ENCODE measurements at places on chromosomes 1 and 21. TPM values are rescaled to one million over a fixed set of nuclear protein-coding genes. Genes with fewer than 3 reads are reported as not detected.

DNA sequence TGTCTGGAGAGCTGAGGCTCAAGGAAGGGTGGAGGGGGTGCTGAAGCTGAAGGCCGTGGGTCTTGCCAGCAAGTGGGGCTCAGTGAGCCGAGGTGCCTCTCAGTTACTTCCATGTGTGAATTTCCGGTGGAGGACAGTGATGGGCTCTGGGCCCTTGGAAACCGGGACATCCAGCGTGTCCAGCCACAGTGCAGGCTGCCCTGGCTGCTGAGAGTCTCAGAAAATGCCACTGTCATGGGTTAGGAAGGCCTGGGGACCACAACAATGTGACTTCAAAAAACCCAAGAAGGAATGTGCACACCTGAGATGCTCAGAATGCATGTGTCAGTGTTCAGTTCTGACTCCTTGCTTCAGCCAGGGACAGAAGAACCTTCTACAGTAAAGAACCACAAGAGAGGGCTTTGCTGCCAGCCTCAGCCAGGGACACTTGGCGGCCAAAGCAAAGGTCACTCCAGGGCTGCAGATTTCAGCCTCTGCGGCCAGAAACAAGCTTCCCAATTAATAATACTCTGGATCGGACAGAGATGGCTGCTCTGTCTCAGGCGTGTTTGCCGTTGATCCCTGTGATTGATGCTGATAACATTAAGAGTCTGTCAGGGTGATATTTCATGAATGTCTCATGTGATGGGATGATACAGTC, 12.6 kb upstream of the LAMTOR5 start:
- no peak for DNase-seq
- no peaks in the 10 kb centered on the region for H3K36me3 ChIP-seq
- no peaks in the 10 kb centered on the region for H3K27me3 ChIP-seq
- no peak overlapping the region for H3K27ac ChIP-seq
- H3K4me3 ChIP-seq: no peak overlapping the region

- no peak overlapping the region for H3K4me3 ChIP-seq
- no peak overlapping the region for H3K27ac ChIP-seq
- H3K4me1 ChIP-seq: peaks cover 4% of the 10 kb centered on the region
- H3K27me3 ChIP-seq: no peaks in the 10 kb centered on the region
- DNase-seq: no peak
These were observed 2.8 kb downstream of the PLA2G5 start for GRCh38 chr1:20072771-20073170.

DNA sequence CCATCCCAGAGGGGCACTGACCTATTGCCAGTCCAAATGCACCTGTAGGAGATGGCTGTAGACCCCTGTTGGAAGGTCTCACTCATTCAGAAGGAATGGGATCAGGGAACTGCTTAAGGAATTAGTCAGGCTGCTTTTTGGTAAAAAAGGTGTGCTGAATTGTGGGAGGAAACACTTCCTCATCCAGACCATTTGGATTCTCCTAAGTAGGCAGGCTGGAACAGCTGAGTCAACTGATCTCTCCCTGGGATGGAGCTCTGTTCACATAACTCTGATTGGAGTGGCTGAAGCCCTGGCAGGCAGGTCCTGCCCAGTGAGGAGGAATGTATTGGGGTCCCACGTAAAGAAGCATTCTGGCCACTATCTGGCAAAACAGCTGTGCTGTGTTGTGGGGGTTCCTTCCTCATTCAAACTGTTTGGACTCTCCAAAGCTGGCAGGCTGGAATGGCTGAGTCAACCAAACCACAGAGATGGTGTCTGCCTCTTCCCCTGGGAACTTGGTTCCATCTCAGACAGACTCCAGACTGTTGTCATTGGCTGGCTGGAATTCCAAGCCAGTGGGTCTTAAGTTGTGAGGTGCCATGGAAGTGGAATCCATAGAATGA, 70.7 kb upstream of the PDC start:
- H3K4me3 ChIP-seq: no peak overlapping the region
- no peaks in the 10 kb centered on the region for H3K4me1 ChIP-seq
- no peak for DNase-seq
- no peaks in the 10 kb centered on the region for H3K36me3 ChIP-seq
- no peak overlapping the region for H3K27ac ChIP-seq

DNA sequence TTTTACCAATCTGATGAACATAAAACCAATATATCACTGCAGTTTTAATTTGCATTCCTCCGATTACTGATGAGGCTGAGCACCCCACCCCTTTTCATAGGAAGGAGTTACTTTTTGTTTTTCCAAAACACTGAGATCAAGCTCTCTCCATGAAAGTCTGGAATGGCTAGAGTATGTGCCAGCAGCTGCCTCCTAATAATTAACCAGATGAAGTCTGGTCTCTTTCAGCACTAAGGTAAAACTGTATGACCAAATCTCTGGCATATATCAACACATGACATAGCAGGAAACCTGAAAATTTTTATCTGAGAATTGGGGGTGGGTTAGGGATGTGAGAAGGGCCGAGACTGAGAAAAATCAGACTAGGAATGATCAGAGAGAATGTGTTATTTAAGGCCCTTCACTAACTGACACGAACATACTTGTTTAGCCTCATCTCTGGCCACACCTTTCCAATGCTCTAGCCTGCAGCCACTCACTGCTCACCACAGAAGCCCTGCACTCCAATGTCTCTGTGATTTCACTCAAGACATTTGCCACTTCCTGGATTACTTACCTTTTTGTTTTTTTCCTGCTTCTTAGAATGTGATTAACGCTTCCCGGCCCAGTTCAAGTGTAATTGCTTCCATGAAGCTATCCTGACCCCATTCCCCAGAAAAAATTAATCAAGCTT, 34.7 kb downstream of the WASF2 start:
- peaks cover 2% of the 10 kb centered on the region for H3K4me1 ChIP-seq
- H3K4me3 ChIP-seq: no peak overlapping the region
- no peaks in the 10 kb centered on the region for H3K36me3 ChIP-seq

- no peaks in the 10 kb centered on the region for H3K36me3 ChIP-seq
- no peak overlapping the region for H3K27ac ChIP-seq
- no peak for DNase-seq
These were observed 70.6 kb downstream of the TMEM53 start for GRCh38 chr1:44603718-44604117.

- peaks cover 17% of the 10 kb centered on the region for H3K4me1 ChIP-seq
- H3K4me3 ChIP-seq: no peak overlapping the region
- no peaks in the 10 kb centered on the region for H3K36me3 ChIP-seq
- no peak for DNase-seq
These were observed 17.7 kb downstream of the ETNK2 start for GRCh38 chr1:204134103-204134502.

- no peaks in the 10 kb centered on the region for H3K4me1 ChIP-seq
- no peak overlapping the region for H3K27ac ChIP-seq
- no peak overlapping the region for H3K4me3 ChIP-seq
These were observed 16.5 kb downstream of the CACNA1E start for GRCh38 chr1:181499825-181500224.

DNA sequence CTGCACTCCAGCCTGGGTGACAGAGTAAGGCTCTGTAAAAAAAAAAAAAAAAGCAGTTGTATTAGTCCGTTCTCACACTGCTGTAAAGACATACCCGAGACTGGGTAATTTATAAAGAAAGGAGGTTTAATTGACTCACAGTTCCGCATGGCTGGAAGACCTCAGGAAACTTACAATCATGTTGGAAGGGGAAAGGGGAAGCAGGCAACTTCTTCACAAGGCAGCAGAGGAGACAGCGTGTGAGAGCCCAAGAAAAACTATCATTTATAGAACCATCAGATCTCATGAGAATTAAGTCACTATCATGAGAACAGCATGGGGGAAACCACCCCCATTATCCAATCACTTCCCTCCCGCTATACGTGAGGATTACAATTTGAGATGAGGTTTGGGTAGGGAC, 151.7 kb upstream of the NR5A2 start:
- no peaks in the 10 kb centered on the region for H3K27me3 ChIP-seq
- no peak for DNase-seq
- no peak overlapping the region for H3K4me3 ChIP-seq
- no peaks in the 10 kb centered on the region for H3K36me3 ChIP-seq

DNA sequence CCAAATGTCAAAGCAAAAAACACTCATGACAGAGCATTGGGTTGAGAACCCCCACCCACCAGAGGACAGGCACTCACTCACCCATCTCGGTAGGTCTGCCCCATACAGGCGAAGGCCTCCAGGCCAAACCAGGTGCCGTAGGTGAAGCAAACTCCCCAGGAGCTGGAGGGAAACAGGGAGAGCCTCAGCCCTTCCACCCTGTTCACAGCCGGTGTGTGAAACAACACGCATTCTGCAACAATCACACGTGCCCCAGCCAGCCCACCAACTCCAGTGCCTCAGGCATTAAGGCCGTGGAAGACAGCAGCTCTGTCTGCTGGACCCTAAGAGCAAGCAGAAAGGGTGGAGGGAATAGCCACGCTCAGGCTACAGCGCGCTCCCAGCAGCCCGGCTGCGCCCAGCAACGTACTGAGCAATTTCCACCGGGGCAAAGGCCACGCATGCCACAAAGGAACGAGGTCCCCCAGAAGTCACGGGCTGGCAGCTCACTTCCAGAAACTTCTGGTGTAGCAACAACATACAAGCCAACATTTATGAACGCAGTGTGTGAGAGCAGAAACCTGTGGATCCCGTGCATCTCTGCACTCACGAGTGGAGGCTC, 11.4 kb upstream of the SPATC1L start:
- no peak overlapping the region for H3K4me3 ChIP-seq
- H3K27me3 ChIP-seq: no peaks in the 10 kb centered on the region
- no peak overlapping the region for H3K27ac ChIP-seq

DNA sequence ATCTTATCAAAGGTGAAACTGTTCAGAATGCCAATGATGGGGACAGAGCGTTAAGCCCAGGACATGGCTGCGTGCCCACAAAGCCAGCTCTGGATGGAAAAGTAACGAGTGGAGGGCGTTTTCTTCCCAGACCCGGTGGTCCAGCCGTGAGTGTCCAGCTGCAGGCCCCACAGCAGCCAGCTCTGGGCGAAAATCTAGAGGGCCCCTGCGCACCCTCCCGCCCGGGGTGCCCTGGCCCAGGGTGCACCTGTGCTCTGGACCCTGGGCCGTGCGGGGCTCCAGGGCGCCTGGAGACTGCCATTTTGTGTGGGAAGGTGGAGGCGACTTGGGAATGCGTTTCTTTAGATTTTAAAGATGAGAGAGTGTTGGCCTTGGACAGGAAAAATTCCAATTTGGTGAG, 58.8 kb downstream of the SKI start:
- H3K4me1 ChIP-seq: peaks cover 16% of the 10 kb centered on the region
- H3K27ac ChIP-seq: no peak overlapping the region
- H3K4me3 ChIP-seq: no peak overlapping the region
- no peaks in the 10 kb centered on the region for H3K27me3 ChIP-seq
- DNase-seq: no peak

DNA sequence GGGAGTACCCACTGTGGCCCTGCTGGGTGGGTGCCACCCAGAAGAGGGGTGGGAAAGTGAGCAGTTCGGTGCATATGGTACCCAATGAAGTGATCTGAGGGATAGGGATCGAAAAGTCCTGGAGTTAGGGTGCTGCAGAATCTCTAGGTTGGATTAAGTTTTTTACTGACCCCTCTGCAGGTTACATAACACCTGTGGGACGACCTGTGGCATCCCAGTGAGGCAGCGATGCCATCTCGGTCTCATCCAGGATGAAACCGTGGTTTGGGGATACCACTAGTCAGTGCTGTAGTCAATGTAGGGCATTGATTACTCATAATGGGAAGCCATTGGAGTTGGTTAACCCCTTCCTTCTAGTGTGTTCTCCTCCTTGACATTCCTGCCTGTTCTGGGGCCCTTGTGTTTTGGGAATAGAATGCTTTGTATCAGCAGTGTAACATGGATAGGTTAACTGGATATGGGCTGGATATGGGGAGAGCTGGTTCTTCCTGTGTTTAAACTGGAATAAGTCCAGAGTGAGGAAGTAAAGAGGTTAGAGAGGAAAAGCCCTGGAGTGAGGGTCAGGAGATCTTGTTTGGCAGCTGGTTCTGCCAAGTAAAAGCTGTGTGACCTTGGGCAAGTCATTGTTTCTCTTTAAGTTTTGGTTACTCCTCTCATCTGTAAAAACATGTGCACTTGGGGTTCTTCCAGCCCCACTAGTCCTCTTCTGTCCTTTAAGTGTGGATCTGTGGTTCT, 42.8 kb upstream of the ATF3 start:
- H3K27me3 ChIP-seq: no peaks in the 10 kb centered on the region
- no peak for DNase-seq
- no peak overlapping the region for H3K4me3 ChIP-seq
- no peaks in the 10 kb centered on the region for H3K4me1 ChIP-seq
- no peak overlapping the region for H3K27ac ChIP-seq

GRCh38 chr1:96306809-96307560, 414.6 kb upstream of the PTBP2 start:
- no peaks in the 10 kb centered on the region for H3K27me3 ChIP-seq
- H3K27ac ChIP-seq: no peak overlapping the region
- H3K4me1 ChIP-seq: no peaks in the 10 kb centered on the region
- H3K4me3 ChIP-seq: no peak overlapping the region
- DNase-seq: no peak

Gene SPRR2A
- polyA plus RNA-seq: 0.21 TPM

Gene VASH2
- polyA plus RNA-seq: 0.74 TPM

Gene A3GALT2
- polyA plus RNA-seq: not detected

Gene SYCP1
- polyA plus RNA-seq: 0.13 TPM

Gene CDA
- 2.9 TPM for polyA plus RNA-seq

Gene LCE2C
- not detected for polyA plus RNA-seq

Gene SLC19A2
- polyA plus RNA-seq: 6.5 TPM
